SW 1271 (cell line): ENCODE measurements at places on chromosomes 13 and 19.

DNA sequence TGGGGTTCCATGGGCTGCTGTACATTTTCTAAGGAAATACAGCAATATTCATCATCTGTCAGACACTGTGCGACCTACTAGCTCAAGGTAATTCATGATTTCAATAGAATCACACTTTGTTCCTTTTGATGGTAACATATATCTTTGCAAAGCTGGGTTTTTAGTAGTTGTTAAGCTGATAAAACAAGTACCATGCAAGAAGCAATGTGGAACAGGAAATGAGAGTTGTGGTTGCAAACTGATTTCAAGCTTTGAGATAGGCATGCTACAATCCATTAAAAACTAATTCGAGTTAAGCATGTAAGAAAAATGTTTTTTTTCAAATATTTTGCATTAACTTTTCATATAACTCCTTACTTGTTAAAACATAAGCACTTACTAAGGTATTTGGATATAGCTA lies 6.8 kb upstream of the MBNL2 start:
- no peak for DNase-seq

GRCh38 chr19:41883463-41883820 lies 458 bp downstream of the ARHGEF1 start:
- no peak for DNase-seq

DNA sequence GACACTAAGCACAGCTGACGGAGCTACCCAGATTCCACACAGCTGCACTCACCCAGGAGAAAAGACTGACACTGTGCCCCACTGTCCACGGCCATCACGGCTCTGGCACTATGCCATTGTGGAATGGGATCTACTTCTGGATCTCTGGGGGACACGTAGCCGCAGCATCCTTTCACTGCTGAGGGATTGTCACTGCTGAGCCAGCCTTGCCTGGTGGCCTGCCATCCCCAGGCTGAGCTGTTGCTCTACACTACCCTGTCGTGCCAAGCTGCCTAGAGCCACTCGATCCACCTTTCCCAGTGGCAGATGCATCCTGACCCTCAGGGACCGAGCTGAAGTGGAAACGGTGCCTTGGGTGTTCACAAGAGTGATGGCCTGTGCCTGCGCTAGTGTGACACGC lies 5.0 kb upstream of the LILRB5 start:
- DNase-seq, result no peak

- no peak for DNase-seq
Measured at GRCh38 chr19:44644402-44645016, 799 bp downstream of the PVR start.
